A549 (cell line): ENCODE measurements at places on chromosomes 13 and 19.

DNA sequence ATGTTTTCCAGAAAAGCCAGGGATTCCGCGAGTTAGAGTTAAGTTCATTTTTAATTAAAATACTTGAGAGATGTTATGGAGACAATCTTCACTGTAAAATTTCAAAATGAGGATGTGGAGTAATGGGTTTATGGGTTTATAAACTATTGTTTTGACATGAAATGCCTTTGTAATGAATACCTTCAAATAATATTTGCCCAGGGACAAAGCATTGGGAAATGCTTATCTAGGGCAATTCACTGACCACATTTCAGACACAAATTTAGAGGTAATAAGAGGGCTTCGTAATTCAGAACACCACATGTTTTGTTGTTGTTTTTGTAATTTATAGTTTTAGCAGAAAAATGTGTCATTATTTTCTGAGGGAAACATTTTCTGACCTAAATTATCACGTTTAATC is 241.1 kb upstream of the ATXN8OS start:
- DNase-seq, result no peak

DNA sequence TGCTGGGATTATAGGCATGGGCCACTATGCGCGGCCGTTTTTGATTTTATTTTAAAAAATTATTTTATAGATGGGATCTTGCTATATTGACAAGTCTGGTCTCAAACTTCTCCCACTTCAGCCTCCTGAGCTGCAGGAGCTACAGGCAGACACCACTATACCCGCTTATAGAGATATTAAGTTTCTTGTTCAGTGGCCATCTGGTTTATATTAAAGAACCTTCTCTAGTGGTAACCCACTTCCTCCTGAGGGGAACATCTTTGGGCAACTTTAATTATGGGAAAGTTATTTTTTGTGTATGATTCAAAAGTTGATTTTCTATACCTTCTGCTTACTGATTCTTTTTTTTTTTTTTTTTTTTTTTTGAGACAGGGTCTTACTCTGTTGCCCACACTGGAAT is 172.7 kb downstream of the KLF5 start:
- DNase-seq, result no peak

- peak; percentile 68 for DNase-seq
Observed at GRCh38 chr19:42074513-42075363, 1.2 kb upstream of the ZNF574 start.

DNA sequence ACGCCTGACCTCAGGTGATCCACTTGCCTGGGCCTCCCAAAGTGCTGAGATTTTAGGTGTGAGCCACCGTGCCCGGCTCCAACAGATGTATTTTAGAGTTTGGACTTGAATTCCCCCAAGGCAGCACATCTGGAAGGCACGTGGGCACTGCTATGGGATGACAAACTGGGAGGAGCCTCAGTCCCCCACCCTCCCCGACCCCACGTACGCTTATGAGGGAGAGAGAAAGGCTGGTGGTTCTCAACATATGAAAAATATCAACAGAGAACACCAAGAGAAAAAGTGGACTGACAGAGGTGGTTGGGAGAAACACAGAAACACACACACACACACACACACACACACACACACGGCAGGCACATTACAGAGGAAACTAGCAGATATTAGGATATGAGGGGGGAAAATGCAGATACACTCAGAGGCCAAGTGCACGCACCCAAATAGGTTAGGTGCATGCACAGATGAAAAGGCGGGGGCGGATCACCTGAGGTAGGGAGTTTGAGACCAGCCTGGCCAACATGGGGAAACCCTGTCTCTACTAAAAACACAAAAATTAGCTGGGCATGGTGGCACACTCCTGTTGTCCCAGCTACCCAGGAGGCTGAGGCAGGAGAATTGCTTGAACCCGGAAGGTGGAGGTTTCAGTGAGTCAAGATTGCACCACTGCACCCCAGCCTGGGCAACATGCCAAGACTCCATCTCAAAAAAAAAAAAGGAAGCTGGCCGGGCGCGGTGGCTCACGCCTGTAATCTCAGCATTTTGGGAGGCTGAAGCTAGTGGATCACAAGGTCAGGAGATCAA is 3.2 kb downstream of the STX10 start:
- peak; percentile 35 for DNase-seq

DNA sequence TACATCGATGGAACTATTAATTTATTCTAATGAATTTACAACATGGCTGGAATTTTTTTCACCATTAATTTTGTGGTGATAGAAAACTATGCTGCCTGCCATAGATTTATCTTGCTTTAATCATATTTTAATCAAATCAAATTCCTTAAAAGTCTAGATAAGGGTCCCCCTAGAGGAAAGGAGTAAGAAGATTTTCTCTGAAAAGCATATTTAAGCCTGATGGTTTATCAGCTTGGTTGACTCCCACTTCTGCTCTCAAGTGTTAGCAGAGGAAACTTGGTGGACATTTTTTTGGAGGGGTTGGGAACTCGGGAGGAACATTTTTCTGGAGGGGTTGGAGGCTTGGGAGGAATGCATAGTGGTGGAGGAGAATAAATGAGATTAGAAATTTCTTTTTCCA is 253.3 kb downstream of the KCNRG start:
- DNase-seq, result no peak

GRCh38 chr13:43516401-43516833 is 270.4 kb downstream of the ENOX1 start:
- DNase-seq, result no peak

DNA sequence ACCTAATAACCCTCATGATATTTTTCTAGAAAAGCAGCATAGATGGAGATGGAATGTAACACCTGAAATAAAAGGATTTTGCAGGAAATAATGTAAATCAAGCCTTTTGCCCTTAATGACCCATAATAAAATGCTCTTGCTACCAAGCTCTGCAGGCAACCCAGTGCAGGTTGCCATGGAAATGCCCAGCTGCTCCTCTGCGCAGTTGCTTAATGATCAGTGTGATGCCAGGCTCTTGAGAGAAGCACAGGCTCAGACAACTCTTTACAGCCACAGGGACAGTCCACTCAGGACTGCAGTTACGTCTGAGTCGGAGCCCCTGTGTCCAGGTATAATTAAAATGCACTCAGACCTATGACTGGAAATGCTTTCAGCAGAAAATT is 165.5 kb downstream of the LACC1 start:
- DNase-seq, result no peak

DNA sequence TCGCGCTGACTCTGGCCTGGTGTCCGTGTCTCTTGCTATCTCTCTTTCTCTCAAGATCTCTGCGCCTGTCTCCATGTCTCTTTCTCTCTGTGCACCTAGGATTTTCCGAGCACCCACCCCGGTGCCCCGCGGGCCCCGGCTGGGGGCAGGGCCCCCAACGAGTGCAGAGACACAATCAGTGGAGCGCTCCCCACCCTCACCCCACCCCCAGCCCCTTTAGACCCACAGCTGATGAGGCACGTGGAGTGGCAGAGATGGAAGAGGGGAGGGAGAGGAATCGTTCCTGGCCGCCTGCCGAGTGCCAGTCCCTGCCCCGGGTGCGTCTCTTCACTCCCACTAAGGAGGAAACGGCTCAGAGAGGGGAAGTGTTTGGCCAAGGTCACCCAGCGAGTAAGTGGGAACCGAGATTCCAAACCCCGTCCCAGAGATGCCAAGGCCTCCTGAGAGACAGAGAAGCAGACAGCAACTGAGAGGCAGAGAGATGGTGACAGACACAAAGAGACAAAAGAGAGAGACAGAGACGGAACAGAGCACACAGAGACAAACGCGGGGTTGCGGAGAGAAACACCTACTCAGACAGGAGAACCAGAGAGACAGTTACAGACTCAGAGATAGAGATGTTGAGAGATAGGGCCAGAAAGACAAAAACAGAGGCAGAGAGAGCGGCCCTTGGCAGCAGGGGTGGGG is 626 bp upstream of the BCL3 start:
- peak; percentile 76 for DNase-seq

- peak; percentile 86 for DNase-seq
Observed at GRCh38 chr19:38852231-38853044, 2.7 kb upstream of the HNRNPL start.

GRCh38 chr13:73171926-73172325 is 113.1 kb downstream of the KLF5 start:
- DNase-seq, result no peak

DNA sequence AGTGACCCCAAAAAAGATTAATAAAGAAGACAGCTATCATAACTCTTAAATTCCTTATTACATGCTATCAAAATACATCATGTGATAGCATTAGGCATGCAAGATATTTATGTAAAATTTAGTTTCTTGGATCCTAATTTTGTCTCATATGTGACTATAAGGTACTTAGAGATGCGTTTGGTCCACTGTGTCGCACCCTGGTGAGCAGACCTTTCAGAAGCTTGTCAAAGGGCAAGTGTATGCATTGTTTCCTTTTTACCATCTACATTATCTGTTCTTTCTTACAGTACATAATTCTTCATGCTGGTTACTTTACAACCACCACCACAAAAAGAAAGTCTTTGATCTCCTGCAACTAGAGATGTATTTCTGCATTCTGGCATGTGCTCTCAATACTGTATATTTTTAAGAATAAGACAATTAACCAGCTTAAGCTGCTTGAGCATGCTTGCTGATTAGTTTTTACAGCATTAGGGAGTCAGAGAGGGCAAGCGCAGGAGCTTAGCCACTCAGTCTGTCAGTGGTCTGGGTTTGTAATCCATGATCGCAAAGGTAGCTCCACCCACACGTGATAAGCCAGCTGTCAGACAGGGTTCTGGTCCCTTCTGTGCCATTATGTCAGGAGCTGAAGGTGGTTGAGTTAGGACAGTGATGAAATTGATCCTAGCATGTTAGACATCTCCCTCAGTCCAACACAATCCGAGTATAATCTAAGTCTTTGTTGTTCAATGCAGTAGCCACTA is 500.9 kb downstream of the MYO16 start:
- no peak for DNase-seq

- no peak for DNase-seq
Observed at GRCh38 chr13:31018511-31018910, 86.1 kb downstream of the TEX26 start.

DNA sequence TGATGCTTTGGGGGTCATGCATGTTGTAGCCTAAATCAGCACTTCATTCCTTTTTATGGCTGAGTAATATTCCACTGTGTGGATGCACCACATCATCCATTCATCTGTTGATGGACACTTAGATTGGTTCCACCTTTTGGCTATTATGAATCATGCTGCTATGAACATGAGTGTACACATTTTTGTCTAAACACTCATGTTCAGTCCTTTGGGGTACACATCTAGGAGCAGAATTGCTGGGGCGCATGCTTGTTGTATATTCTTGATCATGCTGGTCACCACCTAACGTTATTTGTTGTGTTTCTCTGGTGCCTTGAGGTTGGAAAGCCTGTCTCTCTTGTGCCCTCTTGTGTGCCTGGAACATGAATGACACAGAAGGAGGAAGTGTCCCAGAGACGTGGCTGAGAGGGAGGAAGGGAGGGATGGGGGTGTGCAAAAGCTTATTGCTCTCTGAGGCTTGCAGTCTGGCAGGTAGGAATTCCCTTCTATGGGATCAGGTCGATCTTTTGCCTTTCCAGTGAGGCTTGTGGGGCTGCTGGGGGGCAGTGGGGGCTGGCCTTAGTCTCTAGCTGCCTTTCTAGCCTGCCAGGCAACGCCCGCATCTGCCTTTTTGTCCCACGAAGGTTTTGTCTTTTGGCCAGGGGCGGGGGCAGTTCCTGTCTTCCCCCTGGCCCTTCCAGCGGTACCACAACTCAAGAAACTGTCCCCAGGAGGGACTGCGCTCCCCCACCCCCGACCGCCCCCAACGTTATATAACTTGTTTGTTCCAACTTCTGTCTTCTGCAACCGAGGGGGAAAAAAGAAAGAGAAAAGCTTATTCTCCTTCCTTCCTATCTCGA is 7.6 kb downstream of the KLHL26 start:
- DNase-seq, result no peak

GRCh38 chr13:114115191-114115671 is 17.2 kb downstream of the RASA3 start:
- DNase-seq, result no peak

GRCh38 chr19:2967972-2968371 is 9.4 kb upstream of the TLE6 start:
- no peak for DNase-seq

DNA sequence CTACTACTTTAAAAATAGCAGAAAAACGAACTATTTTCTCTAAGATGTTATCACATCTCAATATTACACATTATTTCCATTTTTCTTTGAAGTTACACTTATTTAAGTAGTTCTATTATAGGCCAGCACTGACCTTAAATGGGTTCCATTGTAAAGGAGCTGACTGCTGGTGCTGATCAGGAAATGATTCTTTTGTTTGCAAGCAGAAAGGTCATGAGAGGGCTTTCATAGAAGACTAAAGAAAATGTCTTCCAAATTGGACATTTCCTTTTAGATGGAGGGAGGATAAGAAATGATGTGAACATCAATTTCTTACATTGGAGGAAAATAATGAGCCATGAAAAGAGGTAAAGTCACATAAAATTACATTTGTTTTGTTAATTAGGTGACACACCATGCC is 96.2 kb downstream of the SUCLA2 start:
- DNase-seq, result no peak

GRCh38 chr13:21138561-21138960 is 37.8 kb downstream of the SKA3 start:
- no peak for DNase-seq

DNA sequence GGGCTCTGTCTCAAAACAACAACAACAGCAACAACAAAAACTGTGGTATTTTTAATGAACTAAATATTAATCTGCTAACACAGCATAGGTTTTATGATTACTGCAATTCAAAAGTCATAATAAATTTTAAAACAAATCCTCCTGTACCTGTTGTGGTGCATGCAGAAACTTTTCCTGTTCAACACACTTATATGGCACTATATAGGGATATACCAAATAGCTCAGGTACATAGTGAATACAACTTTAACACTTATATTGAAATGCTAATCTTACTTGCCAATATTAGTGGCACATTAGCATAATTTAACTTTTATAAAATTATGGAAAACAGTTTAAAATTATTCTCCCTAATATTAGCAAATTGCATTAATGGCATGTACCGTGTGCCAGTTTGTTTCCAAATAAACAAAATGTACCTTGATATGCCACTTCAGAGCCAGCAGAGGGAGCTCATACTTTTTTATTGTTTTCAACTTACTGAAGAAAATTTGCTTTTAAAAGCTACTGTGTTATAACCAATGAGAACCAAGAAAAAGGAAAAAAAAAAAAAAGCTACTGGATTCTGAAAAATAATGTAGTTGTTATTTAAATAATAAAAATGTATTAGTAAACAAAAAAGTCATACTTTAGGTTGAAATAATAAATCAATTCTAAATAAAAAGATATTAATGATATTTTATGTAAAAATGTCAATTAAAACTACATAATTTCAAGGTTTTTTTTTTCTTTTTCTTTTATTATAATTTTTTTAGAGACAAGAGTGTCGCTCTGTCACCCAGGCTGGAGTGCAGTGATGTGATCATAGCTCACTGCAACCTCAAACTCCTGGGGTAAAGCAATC is 18.0 kb upstream of the RBM26 start:
- no peak for DNase-seq

GRCh38 chr19:49106648-49107135 is 7.5 kb upstream of the LIN7B start:
- peak; percentile 87 for DNase-seq

- peak; percentile 25 for DNase-seq
Observed at GRCh38 chr13:21557995-21558394, 46.0 kb downstream of the MICU2 start.

- DNase-seq, result no peak
Observed at GRCh38 chr19:52660981-52661380, 22.8 kb upstream of the ZNF83 start.

GRCh38 chr13:99386911-99387788 is 80.0 kb upstream of the GPR183 start:
- DNase-seq, result peak; percentile 30

- DNase-seq, result no peak
Observed at GRCh38 chr13:40170982-40171381, 495.5 kb downstream of the FOXO1 start.

- DNase-seq, result no peak
Observed at GRCh38 chr19:46232029-46232428, 2.5 kb downstream of the IGFL1 start.

GRCh38 chr13:111978546-111978945 is 88.4 kb upstream of the SOX1 start:
- DNase-seq, result no peak
